ENCODE measurements at places on chromosomes 5 and 9. TPM values are rescaled to one million over a fixed set of nuclear protein-coding genes. Genes with fewer than 3 reads are reported as not detected.
A peak's percentile ranks its signal among the peaks of the same experiment; 100 is the strongest.

LURAP1L gene
- total RNA-seq, result 6.6 TPM

DNA sequence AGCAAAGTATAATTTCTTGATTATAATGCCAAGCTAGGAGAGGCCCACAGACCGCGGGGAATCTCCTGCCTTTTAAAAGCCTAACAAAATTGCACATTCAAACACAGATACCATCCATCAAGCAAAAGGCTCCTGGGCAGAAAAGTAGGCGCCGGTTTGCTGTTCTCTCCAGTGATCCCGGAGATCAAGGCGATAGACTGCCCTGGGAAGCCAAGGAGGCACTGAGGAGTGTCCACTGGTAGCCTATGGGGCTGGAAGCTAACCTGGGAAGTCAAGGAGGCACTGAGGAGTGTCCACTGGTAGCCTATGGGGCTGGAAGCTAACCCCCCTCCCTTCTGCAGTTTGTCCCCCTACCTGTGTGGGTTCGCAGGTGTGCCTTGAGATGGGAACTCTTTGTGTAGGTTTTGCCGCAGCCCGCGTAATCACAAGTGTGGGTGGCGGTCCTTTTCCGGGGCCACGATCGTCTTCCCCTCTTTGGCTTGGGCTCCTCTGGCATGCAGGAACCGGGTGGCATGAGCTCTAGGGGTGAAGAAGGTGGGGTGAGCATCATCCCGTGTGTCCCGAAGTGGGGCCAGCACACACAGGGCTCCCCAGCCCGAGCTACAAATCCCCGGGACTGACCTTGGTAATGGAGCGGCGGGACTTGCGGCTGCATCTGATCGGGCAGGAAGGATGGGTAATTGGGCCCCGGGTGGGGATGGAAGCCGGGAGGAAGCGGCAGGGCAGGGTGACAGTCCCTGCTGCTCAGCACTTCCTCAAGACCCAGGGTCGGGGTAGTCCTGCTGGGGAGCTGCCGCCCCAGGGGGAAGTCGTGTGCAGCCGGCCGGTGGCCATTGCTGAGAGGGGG lies 2.7 kb downstream of the KLF4 start:
- no peak for DNase-seq

GRCh38 chr9:69391946-69392345 lies 66.9 kb downstream of the ENTREP1 start:
- DNase-seq, result no peak

- no peak for DNase-seq
These were observed 35.3 kb downstream of the GAPVD1 start for GRCh38 chr9:125296843-125297372.

- DNase-seq, result no peak
These were observed 980.8 kb upstream of the DMAC1 start for GRCh38 chr9:8780386-8780785.

DNA sequence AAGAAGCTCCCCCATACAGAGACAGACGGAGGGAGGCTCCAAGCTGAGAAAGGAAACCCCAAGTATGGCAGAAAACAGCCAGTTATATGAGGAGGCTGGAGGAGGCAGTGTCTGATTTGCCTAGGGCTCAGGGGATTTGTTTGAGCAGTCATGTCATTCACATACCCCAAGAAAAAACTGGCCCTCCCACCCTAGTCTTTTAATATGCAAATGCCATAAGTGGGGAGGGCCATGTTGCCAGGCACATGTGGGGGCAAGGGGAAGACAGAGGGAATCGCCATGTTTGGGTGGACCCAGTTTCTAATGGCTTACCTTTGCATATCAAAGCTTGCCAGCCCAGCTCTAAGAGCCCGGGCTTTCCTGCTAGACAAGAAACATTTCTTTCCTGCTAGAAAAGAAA lies 1163.8 kb downstream of the TAF11L14 start:
- no peak for DNase-seq

GRCh38 chr9:102428305-102428704 lies 566.8 kb upstream of the CYLC2 start:
- no peak for DNase-seq

- DNase-seq, result no peak
These were observed 72.7 kb downstream of the C9orf57 start for GRCh38 chr9:71987471-71988371.

- DNase-seq, result peak; percentile 45
These were observed 218.1 kb downstream of the AP3B1 start for GRCh38 chr5:78076351-78076750.

TMC1 gene
- not detected for total RNA-seq

LRRC14B gene
- total RNA-seq, result not detected

GRCh38 chr5:111225926-111226325 lies 1.7 kb downstream of the CAMK4 start:
- DNase-seq, result no peak

DNA sequence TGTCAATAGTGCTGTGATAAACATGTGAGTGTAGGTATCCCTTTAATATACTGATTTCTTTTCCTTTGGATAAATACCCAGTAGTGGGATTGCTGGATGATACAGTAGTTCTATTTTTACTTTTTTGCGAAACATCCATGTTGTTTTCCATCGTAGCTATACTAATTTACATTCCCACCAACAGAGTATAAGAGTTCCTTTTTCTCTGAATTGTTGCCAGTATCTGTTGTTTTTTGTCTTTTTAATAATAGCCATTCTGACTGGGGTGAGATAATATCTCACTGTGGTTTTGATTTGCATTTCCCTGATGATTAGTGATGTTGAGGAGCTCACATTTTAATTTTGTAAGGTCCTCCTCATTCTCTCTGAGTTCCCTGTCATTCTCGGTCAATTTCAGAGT lies 71.1 kb upstream of the NFIL3 start:
- no peak for DNase-seq

GRCh38 chr9:101477736-101478135 lies 42.2 kb upstream of the ALDOB start:
- no peak for DNase-seq

DNA sequence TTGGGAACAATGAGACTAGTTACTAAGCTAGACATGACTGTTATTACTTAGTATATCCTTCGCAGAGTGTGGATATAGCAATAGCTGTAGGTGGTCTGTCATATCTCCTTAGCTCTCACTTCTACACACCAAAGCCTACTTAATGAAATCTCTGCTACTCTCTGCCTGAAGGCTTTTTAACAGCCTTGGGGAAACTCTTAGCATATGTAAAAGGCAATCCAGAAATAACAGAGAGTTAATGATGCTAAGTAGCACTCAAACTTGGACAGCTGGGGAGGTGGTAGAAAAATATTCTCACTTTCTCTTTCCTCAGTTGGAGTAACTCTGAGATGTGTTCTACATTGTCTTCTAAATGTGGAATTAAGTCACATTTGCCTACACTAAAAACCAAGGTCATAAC lies 30.2 kb upstream of the C6 start:
- no peak for DNase-seq

SLC28A3 gene
- 1.0 TPM for total RNA-seq

GRCh38 chr5:81495286-81495685 lies 101.4 kb upstream of the ACOT12 start:
- no peak for DNase-seq

DNA sequence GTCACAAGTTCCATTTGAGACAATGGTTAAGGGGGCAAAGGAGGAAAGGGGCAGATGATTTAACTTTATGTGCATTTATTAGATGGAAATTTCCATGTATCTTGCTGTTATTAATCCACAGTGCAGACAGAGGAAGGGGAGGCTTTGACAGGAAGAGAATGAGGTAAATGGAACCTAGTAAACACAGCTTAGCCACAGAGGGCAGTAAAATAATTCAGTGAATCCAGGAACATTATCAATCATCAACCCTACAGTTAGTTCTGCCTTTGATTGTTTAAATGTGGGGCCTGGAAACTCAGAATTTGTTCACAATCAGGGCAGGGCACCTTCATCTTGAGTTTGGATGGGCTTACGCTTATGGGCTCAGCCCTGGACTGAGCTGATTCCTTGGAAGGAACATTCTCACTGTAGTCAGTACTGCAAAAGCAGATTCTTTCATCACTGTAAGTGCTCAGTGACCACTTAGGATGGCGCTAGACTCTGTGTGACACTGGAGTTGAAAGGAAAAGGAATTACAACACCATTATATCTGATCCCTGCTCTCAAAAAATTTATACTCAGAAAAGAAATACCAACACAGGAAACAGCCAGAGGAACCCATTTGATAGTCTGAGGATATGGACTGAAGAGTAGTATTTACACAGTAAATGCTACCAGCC lies 169.5 kb downstream of the PIK3R1 start:
- DNase-seq, result no peak

DNA sequence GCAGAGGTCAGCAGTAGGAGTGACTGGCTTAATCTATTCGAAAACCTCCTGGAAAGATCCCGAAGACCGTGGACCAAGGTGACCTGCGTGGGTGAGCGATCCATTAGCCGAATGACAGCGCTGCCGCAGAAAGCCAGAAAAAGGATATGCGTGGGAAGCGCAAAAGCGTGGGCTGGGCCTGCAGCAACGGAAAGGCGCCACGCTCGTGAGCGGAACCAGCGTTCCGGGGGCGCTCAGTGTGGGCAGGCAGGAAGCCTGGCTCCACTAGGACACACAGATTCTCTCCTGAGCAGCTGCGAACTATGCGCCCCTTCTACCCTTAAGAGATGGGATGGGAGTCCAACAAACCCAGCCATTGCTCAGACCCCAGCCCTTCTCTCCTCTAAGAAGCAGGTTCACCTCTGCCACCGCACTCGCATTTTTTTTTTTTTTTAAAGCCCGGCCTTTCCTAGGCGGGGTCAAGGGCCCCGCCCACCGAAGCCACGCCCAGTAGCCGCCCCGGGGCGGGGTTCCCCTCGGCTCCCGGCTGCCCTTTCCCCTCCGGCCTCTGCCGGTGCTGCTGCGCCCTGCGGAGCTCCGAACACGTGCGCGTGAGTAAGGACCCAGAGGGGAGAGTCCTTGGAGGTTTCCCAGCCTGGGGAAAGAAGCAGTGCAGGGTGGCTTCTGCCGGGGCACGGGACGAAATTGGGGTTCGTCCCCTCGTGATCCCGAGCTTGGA lies 19.8 kb upstream of the MATR3 start:
- DNase-seq, result peak; percentile 80

- no peak for DNase-seq
These were observed 6.9 kb downstream of the MEGF10 start for GRCh38 chr5:127297348-127298035.

BARX1 gene
- total RNA-seq, result not detected

- DNase-seq, result no peak
These were observed 121.7 kb downstream of the GIN1 start for GRCh38 chr5:102998224-102998623.

- DNase-seq, result no peak
These were observed 28.8 kb upstream of the TRIM32 start for GRCh38 chr9:116658265-116658664.

- DNase-seq, result no peak
These were observed 72.3 kb upstream of the PRLR start for GRCh38 chr5:35302544-35302943.

- DNase-seq, result no peak
These were observed 13.6 kb upstream of the CEP72 start for GRCh38 chr5:598564-598890.

GRCh38 chr5:32317041-32317440 lies 4.3 kb upstream of the MTMR12 start:
- no peak for DNase-seq

- DNase-seq, result peak; percentile 67
These were observed 1.2 kb upstream of the INSL6 start for GRCh38 chr9:5186416-5187169.

DMRT3 gene
- 0.24 TPM for total RNA-seq

FREM1 gene
- 0.14 TPM for total RNA-seq

- DNase-seq, result no peak
These were observed 457.4 kb downstream of the CCDC171 start for GRCh38 chr9:16010221-16010620.

NDST1 gene
- 55.4 TPM for total RNA-seq

PDCD1LG2 gene
- total RNA-seq, result 1.1 TPM

GRK6 gene
- 67.6 TPM for total RNA-seq
